Calu3 (cell line): ENCODE measurements at places on chromosomes 2 and 18. TPM values are rescaled to one million over a fixed set of nuclear protein-coding genes. Genes with fewer than 3 reads are reported as not detected.

DNA sequence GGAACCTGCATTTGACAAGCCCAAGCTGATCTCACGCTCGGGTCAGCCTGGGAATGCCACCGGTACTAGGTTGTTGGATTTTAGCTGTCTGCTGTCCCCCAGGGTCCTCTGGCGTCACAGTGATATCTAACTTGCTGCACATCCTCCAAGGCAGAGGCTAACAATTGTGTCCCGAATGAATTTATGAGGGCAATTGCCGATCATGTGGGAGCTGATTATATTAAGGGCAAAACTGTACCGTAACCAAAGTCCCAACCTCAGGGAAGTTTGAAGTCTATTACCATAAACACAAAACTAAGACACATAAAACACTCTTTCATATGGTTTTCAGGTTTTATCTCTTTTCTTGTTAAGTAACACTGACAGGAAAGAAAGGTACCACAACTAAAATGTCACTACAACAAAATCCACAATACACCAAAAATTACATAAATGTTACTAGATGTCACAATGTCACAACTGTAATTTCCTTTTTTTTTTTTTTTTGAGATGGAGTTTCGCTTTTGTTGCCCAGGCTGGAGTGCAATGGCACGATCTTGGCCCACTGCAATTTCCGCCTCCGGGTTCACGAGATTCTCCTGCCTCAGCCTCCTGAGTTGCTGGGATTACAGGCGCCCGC is 6.7 kb downstream of the UXS1 start:
- no peak for DNase-seq

DNA sequence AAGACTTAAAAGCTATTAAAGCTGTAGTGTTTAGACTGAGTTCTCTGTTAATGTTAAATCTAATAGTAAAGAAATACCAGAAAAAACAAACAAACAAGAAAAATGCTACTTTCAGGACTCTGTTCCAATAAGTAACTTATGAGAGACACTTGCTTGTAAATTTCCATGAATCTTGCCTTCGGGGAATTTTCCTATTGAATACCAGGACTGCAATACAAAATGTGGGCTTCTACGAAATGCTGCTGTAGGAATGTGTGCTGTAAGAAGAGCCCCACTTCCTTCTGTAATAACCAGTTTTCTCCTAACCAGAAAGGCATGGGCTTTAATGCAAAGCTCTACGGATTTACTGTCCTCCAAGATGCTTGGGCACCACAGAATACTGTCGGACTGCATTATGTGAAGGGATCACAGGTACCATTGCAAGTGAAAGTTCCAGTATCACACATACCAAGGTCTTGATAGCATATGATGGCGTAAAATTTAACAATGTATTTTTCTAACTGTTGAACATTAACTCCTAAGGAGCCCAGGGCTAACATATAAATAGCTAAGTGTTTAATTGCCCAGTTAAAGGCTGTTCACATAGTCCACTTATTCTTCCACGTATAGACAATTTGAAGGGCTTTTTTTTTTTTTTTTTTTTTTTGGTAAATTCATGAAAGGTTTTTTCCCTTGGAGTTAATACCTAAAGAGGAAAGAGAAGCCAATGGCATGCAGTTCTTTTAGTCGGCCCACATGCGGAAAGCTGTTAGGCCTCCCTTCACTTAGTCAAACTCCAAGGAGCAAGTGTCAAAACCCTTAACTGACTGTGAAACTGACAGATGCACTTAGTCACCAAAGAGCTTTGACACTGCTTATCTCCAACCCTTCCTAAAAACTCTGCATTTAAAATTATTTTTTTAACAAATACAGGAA is 564.0 kb upstream of the POU3F3 start:
- no peak for DNase-seq

DNA sequence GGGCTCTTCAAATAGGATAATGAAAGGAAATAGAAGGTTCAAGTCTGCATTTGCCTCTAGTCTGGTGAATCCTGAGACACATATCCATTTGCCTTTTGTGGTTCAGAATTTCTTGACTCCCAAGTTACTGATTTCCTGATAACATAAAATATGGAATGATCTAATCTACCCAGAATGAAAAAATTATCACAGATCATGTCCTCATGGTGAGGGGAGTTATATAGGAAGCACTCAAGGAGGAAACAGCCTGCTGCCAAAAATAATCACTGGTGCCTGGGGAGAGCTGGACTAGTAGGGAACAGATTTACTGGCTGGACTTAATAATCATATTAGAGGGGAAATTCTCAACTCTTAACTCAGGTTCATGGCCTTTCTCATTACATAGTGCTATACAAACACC is 95.5 kb upstream of the STK17B start:
- no peak for DNase-seq

GRCh38 chr18:46013484-46014189 is 46.5 kb upstream of the EPG5 start:
- no peak for DNase-seq

- DNase-seq: no peak
Observed at GRCh38 chr18:50424877-50425690, 50.2 kb downstream of the SKA1 start.

GRCh38 chr2:164420787-164421186 is 200.5 kb downstream of the GRB14 start:
- DNase-seq: no peak

LOXHD1 gene
- total RNA-seq: not detected in 2 replicates

DNA sequence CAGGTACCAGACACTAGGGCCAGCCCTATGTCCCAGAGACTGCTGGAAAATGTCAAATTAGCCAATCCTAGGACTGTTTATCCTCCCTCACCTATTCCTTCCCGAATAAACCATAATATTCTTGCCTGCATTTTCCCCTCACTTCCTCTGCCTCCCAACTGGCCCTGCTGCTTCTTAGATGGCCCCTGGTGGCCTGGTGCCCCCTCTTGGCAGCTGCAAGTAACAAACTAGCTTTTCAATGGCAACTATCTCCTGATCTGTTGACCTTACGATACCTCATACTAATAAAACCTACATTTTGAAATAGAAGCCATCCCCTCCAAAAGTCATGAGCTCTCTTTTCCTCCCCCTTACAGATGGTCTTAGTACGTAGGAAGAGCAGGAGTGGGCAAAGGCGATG is 132.0 kb downstream of the ALPK2 start:
- peak; percentile 38 for DNase-seq

GRCh38 chr18:50654658-50655550 is 95.0 kb downstream of the MAPK4 start:
- DNase-seq: no peak

- DNase-seq: no peak
Observed at GRCh38 chr18:77069931-77070330, 62.7 kb downstream of the MBP start.

- DNase-seq: no peak
Observed at GRCh38 chr2:45836316-45836715, 184.8 kb downstream of the PRKCE start.

AGXT gene
- total RNA-seq: not detected in 2 replicates

GRCh38 chr2:173963323-173963816 is 1.8 kb downstream of the SP3 start:
- no peak for DNase-seq

ETAA1 gene
- 12.2 and 12.6 TPM in 2 replicates for total RNA-seq

FZD7 gene
- total RNA-seq: 11.3 and 17.7 TPM in 2 replicates

- DNase-seq: no peak
Observed at GRCh38 chr2:169891593-169892298, 64.5 kb downstream of the UBR3 start.

SLC9A4 gene
- 0.12 and 0.22 TPM in 2 replicates for total RNA-seq

DNA sequence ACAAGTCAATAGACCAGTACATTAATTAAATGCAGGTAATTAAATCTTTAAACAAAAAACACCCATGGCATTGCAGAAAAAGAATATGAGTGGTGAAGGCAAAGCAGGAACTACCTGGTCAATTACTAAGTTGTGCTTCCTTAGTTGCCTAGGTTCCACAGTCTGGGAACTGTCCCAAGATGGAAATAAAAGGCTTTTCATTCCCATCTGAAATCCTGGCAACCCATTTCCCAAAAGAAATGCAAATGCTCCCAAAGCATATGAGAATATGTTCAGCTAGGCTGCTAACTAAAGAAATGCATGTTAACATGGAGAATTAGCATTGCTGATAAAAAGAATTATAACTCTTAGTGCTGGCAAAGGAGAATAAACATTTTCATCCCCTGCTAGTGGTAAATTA is 177.8 kb downstream of the TMEM163 start:
- DNase-seq: no peak
